ENCODE measurements at places on chromosomes 11 and 22.

DNA sequence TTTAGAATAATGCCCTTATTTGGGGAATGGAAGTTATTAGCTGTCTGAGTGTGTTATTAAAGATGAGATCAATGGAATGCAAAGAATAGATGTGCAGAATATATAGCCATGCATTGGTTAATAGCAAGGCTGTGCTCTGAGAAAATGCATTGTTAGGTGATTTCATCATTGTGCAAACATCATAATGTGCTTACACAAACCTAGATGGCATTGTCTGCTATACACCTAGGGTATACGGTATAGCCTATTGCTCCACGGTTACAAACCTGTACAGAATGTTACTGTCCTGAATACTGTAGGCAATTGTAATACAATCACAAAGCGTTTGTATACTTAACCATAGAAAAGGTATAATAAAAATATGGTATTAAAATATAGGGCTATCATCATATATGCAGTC lies 25.5 kb downstream of the SLC5A12 start:
- DNase-seq, result no peak

GRCh38 chr11:74460481-74461154 lies 6.7 kb downstream of the KCNE3 start:
- DNase-seq, result no peak

GRCh38 chr11:108216988-108217387 lies 5.5 kb downstream of the NPAT start:
- DNase-seq, result no peak

DNA sequence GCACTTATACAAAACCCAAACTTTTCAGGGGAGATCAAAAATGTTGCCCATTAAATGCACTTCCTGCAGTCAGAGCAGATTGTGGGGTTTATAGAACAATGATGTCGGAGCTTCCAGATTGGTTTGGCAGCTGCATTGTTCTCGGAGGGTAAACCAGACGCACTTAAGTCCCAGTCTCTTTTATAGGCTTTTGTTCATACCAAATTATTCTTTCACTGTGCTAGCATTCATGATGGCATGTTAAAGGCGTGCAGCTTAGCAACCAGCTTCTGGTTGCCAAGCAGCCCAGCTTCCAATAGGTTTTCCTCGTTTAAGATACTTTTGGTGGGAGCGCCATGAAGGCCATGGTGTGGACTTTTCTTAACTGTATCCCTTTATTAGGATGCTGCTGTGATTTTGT lies 40.9 kb downstream of the ZC3H12C start:
- no peak for DNase-seq

DNA sequence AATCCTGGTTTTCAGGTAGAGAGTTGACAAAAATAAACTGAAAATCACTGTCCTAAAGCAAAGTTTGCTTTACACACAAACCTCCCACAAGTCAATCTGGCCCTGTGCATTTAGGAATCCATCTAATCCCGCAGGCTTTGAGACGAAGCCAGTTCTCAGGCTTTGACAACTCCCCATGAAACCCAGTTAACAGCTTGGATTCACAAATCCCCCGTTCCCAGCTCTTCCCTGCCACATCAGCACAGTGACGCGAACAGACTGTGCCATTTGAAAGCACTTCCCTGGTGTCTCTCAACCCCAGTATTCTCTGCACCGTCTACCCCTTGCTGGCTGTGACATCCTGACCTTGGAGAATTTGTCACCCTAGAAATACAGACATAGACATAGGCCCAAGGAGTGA lies 117.8 kb downstream of the OPCML start:
- DNase-seq, result no peak

GRCh38 chr11:28569106-28569505 lies 460.9 kb downstream of the METTL15 start:
- no peak for DNase-seq

- no peak for DNase-seq
Observed at GRCh38 chr11:76076749-76077148, 129.6 kb downstream of the WNT11 start.

DNA sequence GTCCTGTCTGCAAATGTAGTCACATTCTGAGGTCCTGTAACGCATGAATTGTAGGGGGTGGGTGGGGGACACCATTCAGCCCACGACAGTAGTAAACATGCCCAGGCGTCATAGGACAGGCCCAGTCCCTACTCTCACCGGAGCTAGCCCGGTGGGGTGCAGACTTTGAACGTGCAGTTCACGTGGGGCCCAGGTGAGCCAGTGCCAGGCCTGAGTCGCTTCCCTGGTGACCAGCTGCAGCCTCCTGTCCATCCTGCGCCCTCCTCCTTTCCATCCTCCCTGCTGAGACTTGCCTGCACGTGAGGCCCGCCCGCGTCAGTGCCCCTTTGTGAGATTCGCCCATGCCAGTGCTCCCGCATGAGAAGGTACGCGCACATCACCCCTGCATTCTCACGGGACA lies 116.8 kb downstream of the WNT7B start:
- DNase-seq, result no peak

- DNase-seq, result no peak
Observed at GRCh38 chr11:78748918-78749690, 174.4 kb upstream of the NARS2 start.

DNA sequence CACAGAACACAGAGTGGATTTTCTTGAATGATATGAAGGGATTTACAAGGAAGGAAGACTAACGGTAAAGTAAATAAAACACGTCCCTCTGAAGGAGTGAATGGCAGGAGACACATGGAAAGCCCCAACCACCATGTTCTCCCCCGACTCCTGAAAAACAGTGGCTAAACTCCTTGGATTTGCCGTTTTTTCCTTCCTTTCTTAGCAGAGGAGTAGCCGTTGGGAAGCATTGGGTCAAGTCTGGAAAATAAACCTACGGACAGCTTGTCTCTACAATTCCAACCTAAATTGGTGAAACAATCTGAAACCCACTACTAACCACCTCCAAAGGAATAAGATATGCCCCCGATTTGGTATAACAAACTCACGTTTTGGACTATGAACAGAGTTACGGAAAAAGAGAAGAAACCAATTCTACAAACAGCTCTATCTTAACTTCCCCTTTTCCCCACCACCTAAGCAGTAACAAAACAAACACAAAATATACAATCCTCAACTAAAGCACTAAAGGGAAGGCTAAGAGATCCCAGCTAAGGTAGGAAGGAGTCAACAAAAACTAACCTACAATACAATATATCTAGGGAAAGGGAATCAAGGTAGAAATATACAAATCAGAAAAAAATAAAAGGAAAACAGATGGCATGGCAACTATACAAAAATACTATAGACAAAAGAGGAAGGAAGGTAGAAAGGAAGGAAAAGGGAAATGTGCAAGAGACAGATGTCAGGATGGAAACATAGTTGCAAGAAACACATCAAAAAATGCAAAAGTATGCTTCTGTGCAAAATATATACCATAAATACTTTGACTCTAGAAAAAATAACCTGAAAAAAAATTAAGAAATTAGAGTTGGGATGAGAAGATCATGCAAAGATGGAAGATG lies 43.8 kb upstream of the LYVE1 start:
- no peak for DNase-seq

GRCh38 chr11:64267207-64267945 lies 16.0 kb downstream of the PLCB3 start:
- no peak for DNase-seq

- no peak for DNase-seq
Observed at GRCh38 chr11:33825854-33826560, 51.7 kb upstream of the FBXO3 start.

DNA sequence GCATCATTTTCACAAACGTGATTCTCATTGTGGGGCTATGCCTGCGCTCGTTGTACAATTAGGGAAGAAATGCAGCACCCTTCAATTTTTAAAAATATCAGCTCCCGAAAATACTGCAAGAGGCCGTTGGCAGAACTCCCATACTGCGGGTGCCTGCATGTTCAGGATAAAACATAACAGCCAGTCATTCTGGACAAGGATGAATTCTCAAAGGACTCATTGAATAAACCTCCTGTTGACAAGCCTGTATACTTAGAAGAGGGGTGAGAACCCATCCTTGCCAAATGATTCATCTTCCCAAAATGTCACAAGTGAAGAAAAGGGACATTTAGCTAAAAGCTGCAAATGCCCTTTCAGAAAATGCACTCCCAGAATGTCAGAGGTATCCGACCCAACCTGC lies 141.9 kb downstream of the CSNK2A3 start:
- DNase-seq, result no peak

DNA sequence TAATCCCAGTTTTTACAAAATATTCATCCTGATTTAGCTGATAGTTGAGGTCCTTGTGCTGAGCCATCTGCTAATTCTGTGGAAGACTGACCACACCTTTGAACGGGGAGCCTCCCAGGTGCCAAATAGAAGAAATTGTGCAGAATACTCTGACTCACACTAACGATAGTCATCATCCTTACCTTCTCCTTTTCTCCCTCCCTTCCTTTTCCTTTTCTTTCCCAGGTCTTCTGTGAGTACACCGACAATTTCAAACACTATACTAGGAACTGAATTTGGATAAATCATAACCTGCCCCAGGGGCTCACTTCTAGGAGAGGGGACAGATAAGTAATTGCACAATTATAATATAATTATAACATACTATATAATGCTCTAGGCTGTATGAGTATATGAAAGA lies 73.1 kb upstream of the CTSC start:
- no peak for DNase-seq

GRCh38 chr22:42050641-42051180 lies 19.9 kb downstream of the NAGA start:
- DNase-seq, result no peak

DNA sequence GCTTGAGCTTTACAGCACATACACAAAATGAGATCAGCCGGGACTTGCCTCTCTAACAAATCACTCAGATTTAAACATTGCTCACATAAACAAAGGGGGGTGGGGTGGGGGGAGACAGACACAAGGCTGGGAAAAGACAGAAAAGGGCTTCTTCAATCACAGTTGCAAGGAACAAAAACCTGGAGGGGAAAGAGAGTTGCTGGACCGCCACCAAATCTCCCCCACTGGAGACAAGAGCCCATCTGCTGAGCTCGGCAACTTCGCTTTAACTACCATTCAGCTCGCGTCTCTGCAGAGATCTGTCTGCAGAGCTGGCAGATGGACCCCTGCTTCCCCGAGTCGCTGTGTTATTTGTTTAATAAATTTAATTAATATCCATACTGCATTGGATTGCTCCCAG lies 165.0 kb downstream of the RCN1 start:
- DNase-seq, result no peak

GRCh38 chr22:48838376-48838775 lies 989.3 kb downstream of the BRD1 start:
- no peak for DNase-seq

DNA sequence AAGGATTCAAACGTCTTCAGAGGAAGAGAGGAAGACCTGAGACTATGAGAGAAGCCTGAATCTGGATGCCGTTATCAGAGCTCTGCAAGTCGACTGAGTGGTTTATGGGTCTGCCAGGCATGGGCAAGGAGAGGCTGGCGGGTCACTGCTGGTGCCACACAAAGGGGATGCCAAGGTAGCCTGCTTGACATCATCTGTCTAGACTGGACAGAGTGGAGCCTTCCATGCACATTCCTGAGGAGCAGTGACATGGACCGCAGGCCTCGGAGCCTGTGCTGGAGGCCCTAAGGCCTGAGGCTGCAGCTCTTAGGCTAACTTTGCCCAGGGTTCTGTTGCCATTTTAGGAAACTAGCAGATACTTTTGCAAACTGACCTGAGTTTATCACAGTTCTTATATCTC lies 127.4 kb downstream of the WT1 start:
- no peak for DNase-seq

- no peak for DNase-seq
Observed at GRCh38 chr11:31844351-31844750, 33.2 kb upstream of the PAX6 start.

- DNase-seq, result no peak
Observed at GRCh38 chr11:61974766-61975631, 7.6 kb upstream of the FTH1 start.

- DNase-seq, result no peak
Observed at GRCh38 chr11:130980071-130980862, 64.0 kb upstream of the SNX19 start.

DNA sequence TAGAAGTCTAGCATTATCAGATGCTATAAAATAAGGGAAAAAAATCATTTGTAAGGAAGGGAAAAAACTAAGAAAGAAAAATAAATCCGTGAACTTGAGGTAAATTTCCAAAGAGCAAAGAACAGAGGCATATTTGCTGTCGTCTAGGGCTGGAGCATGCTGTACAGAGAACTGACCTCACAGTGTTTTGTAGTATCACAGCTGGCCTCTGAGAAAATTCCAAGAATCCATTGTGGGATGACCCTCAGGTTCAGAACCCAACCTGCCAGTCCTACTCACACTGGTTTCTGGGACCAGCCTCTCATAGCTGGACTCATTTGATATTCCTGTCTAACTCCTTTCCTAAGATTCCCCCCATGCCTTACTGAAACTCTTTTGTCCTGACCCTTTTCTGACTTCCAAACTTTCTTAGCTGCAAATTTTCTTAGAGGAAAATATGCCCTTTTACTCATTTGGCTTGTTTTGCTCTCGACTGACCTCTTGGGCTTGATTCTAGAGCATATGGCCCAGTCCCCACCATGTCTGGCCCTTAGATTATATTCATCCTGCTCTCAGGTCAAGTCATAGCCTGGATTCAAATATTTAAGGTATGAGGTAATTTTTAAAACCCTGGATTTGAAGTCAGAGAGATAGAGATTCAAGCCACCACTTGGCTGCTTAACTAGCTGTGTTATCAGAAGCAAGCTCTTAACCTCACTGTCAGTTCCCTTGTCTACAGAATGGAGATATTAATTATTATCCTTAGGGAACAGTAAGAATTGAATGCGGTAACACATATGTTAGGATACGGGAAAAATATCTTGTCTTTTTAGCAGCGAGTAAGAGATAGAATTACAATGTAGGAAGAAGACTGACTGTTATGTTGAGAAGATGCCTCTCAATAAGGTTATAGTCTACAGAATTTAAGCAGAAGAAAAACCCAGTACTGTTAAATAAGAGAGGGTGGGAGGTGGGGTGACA lies 89.7 kb upstream of the KCNA4 start:
- DNase-seq, result no peak

All from stimulated activated CD4-positive, alpha-beta T cell treated with anti-CD3 and anti-CD28 coated beads, TNF-alpha, amount 100 ng/mL, for 1 hour (primary cell).